ENCODE measurements at places on chromosomes 2 and 18. TPM values are rescaled to one million over a fixed set of nuclear protein-coding genes. Genes with fewer than 3 reads are reported as not detected.

- DNase-seq = no peak
These were observed 72.0 kb downstream of the INPP5D start for GRCh38 chr2:233131936-233132720.

DNA sequence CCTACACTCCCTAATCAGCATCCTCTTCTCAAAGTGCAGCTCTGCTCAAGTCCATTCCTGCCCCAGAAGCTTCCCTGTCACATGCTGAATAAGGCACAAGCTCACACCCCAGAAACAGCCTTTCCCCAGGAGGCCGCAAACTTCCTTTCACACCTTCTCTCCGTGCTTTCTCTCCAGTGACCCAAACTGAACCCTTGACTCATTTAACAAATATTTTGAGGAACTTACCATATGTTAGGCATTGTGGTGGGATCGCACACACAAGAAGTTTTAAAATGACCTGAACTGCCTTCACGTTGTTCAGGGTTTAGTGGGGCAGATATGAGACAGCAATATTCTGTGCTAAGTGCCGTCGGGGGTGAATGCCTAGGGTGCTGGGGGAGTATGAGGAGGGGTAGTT lies 161.3 kb downstream of the INSIG2 start:
- DNase-seq = peak; percentile 78

The HTR2B gene
- 0.13 TPM for total RNA-seq

The EMILIN2 gene
- total RNA-seq = 0.38 TPM

The FHOD3 gene
- total RNA-seq = 8.8 TPM

DNA sequence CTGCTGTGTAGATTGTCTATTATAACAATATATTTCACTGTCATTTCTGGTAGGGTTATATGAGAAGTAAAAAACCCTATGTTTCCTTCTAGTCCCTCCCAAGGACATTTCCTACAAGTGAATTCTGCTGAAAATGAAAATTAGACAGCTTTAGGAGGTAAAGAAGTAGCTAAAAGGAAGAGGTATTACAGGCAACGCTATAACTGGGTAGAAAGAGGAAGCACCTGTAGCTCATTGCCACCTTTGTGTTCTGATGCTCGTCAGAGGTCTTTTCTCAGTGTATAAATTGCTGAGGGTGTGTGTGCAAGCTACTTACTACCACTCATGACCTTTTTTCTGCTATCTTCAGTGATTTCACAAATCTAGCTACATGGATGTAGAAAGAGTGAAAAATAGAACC lies 1.4 kb downstream of the DNAJC10 start:
- no peak for DNase-seq

- DNase-seq = no peak
These were observed 1638.3 kb upstream of the ZEB2 start for GRCh38 chr2:146158072-146158674.

DNA sequence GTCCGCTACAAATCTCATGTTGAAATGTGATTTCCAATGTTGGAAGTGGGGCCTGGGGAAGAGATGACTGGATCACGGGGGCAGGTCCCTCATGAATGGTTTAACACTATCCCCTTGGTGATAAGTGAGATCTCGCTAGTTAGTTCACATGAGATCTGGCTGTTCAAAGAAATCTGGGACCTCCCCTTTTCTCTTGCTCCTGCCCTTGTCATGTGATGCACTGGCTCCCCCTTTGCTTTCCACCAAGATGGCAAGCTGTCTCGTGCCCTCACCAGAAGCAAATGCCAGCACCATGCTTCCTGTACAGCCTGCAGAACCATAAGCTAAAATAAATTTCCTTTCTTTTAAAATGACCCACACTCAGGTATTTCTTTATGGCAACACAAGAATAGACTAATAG lies 57.3 kb upstream of the C2orf15 start:
- no peak for DNase-seq

All from bronchial epithelial cell (primary cell).